ENCODE measurements at places on chromosomes 3 and 15. TPM values are rescaled to one million over a fixed set of nuclear protein-coding genes. Genes with fewer than 3 reads are reported as not detected.

GRM2 gene
- total RNA-seq, result 0.18 TPM

NPAP1 gene
- total RNA-seq, result not detected

NTRK3 gene
- total RNA-seq, result not detected

OXSR1 gene
- total RNA-seq, result 36.6 TPM

ITIH4 gene
- total RNA-seq, result 0.49 TPM

CRBN gene
- total RNA-seq, result 53.8 TPM

SHC4 gene
- total RNA-seq, result 0.18 TPM

DNAH12 gene
- total RNA-seq, result 0.04 TPM

SLC15A2 gene
- total RNA-seq, result 0.07 TPM

GPR149 gene
- total RNA-seq, result not detected

PP2D1 gene
- not detected for total RNA-seq

PEX5L gene
- not detected for total RNA-seq

CCDC14 gene
- total RNA-seq, result 31.9 TPM

FBXL22 gene
- 0.11 TPM for total RNA-seq

GORASP1 gene
- 39.0 TPM for total RNA-seq

CRTC3 gene
- total RNA-seq, result 8.6 TPM

GP5 gene
- total RNA-seq, result 0.07 TPM

MOBP gene
- total RNA-seq, result 0.95 TPM

ATP2B2 gene
- not detected for total RNA-seq

STRC gene
- under 0.01 TPM for total RNA-seq

TEX55 gene
- total RNA-seq, result not detected

C15orf39 gene
- 6.4 TPM for total RNA-seq

DALRD3 gene
- total RNA-seq, result 37.4 TPM

KNG1 gene
- total RNA-seq, result not detected

MUC20 gene
- total RNA-seq, result not detected

HTR3E gene
- total RNA-seq, result not detected

GOLGA6L7 gene
- not detected for total RNA-seq

EFHB gene
- 0.32 TPM for total RNA-seq

Data from pulmonary artery endothelial cell (primary cell).